Activated B cell treated with CpG ODN at 0.5 μM for 24 hours (primary cell): ENCODE measurements at places on chromosomes 12 and 14. TPM values are rescaled to one million over a fixed set of nuclear protein-coding genes. Genes with fewer than 3 reads are reported as not detected.

Gene NAV3
- total RNA-seq, result not detected in 2 replicates

Gene CELA1
- total RNA-seq, result not detected in 2 replicates

Gene EIF2B2
- 36.6 and 37.2 TPM in 2 replicates for total RNA-seq

Gene GRIN2B
- under 0.01 TPM in 1 of 2 replicates, not detected in the other for total RNA-seq

Gene TIMELESS
- 31.8 and 35.0 TPM in 2 replicates for total RNA-seq

Gene SIX6
- total RNA-seq, result not detected in 2 replicates

Gene TCL1B
- 1.1 and 1.2 TPM in 2 replicates for total RNA-seq

Gene AHNAK2
- not detected in 2 replicates for total RNA-seq

Gene KIF26A
- not detected in 2 replicates for total RNA-seq

DNA sequence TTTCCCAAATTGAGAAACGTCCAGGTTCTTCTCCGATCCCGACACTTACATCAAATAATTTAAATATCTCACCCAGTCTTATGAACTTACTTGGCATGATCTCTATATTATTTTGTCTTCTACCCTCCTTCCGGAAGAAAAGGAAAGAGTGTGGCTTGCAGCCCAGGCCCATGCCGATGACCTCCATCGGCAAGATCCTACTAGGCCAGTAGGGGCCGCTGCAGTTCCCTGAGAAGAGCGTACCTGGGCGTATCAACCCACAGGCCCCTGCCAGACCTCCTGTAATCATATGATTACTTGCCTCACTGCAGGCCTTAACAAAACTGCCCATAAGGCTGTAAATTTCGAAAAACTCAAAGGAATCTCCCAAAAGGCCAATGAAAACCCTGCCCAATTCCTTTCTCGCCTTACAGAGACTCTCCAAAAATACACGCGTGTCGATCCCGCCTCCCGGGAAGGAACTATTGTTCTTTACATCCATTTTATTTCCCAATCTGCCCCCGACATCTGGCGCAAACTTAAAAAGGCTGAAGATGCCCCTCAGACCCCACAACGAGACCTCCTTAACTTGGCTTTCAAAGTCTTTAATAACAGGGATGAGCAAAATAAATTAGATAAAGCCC lies 69.6 kb downstream of the MOK start:
- no peaks in the 10 kb centered on the region for H3K36me3 ChIP-seq
- H3K4me1 ChIP-seq, result no peaks in the 10 kb centered on the region
- no peak overlapping the region for H3K4me3 ChIP-seq
- peak; percentile 52 for DNase-seq
- H3K27me3 ChIP-seq, result no peaks in the 10 kb centered on the region
- H3K27ac ChIP-seq, result no peak overlapping the region

DNA sequence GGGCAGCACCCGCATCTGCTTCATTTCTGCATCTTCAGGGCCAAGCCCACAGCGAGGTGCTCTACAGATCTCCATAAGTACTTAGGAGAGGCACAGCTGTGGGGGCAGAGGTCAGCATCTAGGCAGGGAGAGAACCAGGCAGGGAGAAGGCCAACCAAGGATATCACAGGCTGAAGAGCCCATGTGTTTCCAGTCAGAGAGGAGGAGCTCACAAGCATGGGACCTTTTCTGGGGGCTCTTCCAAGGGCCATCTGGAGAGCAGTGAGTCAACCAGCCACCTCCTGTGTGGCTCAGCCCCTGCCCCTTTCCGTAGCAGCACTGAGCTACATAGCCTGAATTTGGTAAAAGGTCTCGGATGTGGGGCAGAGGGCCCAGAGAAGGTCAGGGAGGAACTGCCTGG lies 78.5 kb downstream of the ARL6IP4 start:
- no peak overlapping the region for H3K27ac ChIP-seq
- no peak for DNase-seq
- no peak overlapping the region for H3K4me3 ChIP-seq
- H3K27me3 ChIP-seq, result no peaks in the 10 kb centered on the region
- peaks cover 55% of the 10 kb centered on the region for H3K4me1 ChIP-seq
- no peaks in the 10 kb centered on the region for H3K36me3 ChIP-seq

DNA sequence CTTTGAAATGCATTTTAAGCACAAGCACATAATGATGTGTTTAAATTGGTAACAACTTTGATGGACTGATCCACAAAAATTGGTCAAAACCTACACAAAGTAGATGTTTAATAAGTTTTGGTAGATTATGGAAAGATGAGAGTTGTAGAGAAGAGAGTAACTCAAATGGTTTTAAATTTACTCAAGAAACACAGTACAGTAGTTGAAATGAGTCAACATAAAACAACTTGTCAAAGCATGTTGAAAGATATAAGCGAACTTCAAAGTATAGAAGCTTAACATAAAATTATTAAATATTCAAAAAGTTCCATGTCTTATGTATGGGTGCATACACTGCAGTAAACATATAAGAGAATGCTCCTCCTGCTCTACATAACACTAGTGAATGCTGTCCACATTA lies 49.4 kb downstream of the KITLG start:
- no peaks in the 10 kb centered on the region for H3K36me3 ChIP-seq
- H3K4me3 ChIP-seq, result no peak overlapping the region
- no peak overlapping the region for H3K27ac ChIP-seq
- DNase-seq, result no peak

GRCh38 chr14:67583711-67584644 lies 16.1 kb downstream of the PIGH start:
- H3K4me3 ChIP-seq, result no peak overlapping the region
- H3K4me1 ChIP-seq, result peaks cover 5% of the 10 kb centered on the region
- H3K36me3 ChIP-seq, result peaks cover 15% of the 10 kb centered on the region
- DNase-seq, result no peak
- no peaks in the 10 kb centered on the region for H3K27me3 ChIP-seq

- peaks cover 8% of the 10 kb centered on the region for H3K4me1 ChIP-seq
- no peak overlapping the region for H3K4me3 ChIP-seq
- no peaks in the 10 kb centered on the region for H3K27me3 ChIP-seq
- H3K27ac ChIP-seq, result no peak overlapping the region
Observed at GRCh38 chr12:109600481-109600880, 26.9 kb downstream of the MVK start.

DNA sequence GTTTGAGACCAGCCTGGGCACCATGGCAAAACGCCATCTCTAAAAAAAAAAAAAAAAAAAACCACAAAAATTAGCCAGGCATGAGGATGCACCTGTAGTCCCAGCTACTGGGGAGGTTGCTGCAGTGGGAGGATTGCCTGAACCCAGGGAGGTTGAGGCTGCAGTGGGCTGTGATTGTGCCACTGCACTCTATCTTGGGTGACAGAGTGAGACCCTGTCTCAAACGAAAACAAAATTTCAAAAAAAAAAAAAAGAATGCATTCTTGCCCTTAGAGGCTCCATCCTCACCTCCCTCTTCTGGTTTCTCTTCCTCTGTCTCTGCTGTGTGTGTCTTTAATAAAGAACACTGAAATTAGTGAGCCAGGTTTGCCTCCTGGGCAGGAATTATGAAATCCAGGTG lies 107.8 kb downstream of the VCPKMT start:
- H3K4me3 ChIP-seq, result peak overlapping the region; percentile 13
- H3K27me3 ChIP-seq, result no peaks in the 10 kb centered on the region
- peaks cover 64% of the 10 kb centered on the region for H3K4me1 ChIP-seq
- no peak for DNase-seq
- peak overlapping the region; percentile 84 for H3K27ac ChIP-seq

DNA sequence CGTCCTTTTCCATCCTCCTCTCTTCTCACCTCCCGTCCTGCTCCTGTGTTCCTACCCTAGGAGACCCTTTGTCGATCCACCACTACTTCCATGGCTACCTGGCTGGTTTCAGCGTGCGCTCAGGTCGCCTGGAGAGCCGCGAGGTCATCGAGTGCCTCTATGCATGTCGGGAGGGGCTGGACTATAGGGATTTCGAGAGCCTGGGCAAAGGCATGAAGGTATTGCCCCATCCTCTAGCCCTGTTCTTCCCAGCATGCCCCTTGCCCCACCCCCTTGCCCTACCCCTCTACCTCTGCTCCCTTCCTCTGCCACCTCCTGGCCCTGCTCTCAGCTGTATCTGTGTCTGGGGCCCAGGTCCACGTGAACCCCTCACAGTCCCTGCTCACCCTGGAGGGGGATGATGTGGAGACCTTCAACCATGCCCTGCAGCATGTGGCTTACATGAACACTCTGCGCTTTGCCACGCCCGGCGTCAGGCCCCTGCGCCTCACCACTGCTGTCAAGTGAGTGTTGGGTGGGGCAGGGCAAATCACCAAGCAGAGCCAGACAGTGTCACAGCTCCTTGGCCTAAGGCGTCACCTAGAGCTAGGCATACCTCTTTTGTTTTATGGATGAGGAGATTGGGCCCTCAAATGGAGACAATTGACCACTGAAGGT lies 12.8 kb downstream of the CLSTN3 start:
- H3K27ac ChIP-seq, result no peak overlapping the region
- H3K27me3 ChIP-seq, result no peaks in the 10 kb centered on the region
- no peaks in the 10 kb centered on the region for H3K4me1 ChIP-seq
- peaks cover 11% of the 10 kb centered on the region for H3K36me3 ChIP-seq
- no peak overlapping the region for H3K4me3 ChIP-seq
- DNase-seq, result no peak

DNA sequence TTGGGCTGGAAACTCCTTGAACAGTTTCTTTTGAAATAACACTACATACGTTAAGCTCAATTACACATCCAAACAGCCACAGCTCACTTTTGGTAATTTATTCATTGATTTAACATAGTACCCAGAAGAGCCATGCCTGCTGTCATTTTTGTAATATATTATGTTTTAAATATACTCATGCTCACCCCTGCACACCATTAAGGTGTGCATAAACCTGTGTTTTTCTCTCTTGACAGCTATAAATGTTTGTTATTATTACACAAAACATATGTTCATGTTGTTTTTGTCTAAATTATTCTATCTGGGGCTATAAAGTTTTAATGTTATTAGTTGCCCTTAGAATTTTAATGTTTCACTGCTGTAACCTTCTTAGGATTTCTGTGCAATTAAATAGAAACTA lies 296.1 kb downstream of the AKAP6 start:
- H3K27me3 ChIP-seq, result peaks cover 1% of the 10 kb centered on the region
- no peak overlapping the region for H3K27ac ChIP-seq
- no peak for DNase-seq
- no peak overlapping the region for H3K4me3 ChIP-seq
- H3K36me3 ChIP-seq, result no peaks in the 10 kb centered on the region
- H3K4me1 ChIP-seq, result peaks cover 3% of the 10 kb centered on the region

- H3K27ac ChIP-seq, result no peak overlapping the region
- H3K4me3 ChIP-seq, result no peak overlapping the region
- peaks cover 14% of the 10 kb centered on the region for H3K4me1 ChIP-seq
- no peaks in the 10 kb centered on the region for H3K27me3 ChIP-seq
Observed at GRCh38 chr14:61533513-61534255, 161.6 kb upstream of the HIF1A start.

- H3K27me3 ChIP-seq, result no peaks in the 10 kb centered on the region
- H3K36me3 ChIP-seq, result peaks cover 68% of the 10 kb centered on the region
- peaks cover 5% of the 10 kb centered on the region for H3K4me1 ChIP-seq
- no peak overlapping the region for H3K27ac ChIP-seq
- DNase-seq, result no peak
Observed at GRCh38 chr14:58356268-58356667, 39.5 kb upstream of the TOMM20L start.

DNA sequence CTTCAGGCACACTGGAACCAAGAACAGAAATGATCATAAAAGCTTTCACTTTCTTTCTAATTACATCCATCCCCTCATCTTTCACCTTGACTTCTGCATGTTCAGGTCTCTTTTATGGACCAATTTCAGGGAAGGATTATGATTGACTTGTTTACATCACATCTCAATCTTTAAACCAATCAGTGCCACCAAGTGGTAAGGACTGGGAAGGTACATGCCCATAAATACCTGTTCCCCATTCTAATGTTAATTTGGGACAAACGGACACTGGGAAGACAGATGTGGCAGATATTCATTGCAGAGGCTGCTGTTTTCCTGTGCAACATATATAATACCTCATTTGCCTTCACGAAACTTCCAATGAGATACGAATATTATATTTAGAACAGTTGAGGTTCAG lies 978.1 kb downstream of the GALC start:
- DNase-seq, result no peak
- H3K4me3 ChIP-seq, result no peak overlapping the region
- H3K4me1 ChIP-seq, result no peaks in the 10 kb centered on the region

DNA sequence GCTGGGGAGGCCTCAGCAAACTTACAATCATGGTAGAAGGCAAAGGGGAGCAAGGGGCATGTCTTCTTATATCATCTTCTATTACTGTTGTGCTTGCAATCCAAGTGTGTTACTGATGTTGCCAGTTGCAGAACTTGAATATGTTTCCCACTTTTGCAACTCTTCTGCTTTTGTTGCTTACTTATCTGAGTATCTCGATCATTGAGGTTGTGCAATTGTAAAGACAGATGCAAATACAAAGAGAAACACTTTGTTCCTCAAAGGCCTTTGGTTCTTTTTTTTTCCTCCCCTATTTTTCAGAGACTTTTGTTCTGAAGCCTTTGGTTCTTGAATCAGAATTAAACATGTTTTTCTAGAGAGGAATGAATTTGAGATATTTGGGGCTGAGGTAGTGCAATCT lies 3.7 kb upstream of the COX8C start:
- H3K27me3 ChIP-seq, result no peaks in the 10 kb centered on the region
- no peak overlapping the region for H3K27ac ChIP-seq
- peaks cover 6% of the 10 kb centered on the region for H3K4me1 ChIP-seq
- DNase-seq, result no peak
- no peak overlapping the region for H3K4me3 ChIP-seq

DNA sequence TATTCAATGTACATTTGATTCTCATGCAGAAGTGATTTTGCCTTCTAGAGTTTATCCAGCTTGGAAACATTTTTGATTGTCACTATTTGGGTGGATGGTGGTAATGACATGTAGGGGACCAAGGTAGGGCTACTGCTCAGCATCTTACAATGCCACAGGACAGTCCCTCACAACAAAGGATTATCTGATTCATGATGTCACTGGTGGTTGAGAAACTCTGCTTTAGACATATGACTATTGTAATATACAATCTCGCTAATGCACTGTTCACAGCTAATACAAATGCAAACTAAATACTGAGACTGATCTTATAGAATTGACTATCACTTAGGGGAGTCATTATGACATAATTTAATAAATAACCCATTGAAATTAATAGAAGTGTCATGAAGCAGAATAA lies 60.4 kb upstream of the BTG1 start:
- peaks cover 28% of the 10 kb centered on the region for H3K4me1 ChIP-seq
- H3K4me3 ChIP-seq, result no peak overlapping the region
- no peaks in the 10 kb centered on the region for H3K27me3 ChIP-seq
- H3K36me3 ChIP-seq, result no peaks in the 10 kb centered on the region
- H3K27ac ChIP-seq, result no peak overlapping the region

GRCh38 chr12:75890141-75890540 lies 141.4 kb downstream of the PHLDA1 start:
- no peak overlapping the region for H3K4me3 ChIP-seq
- no peak for DNase-seq
- no peak overlapping the region for H3K27ac ChIP-seq
- no peaks in the 10 kb centered on the region for H3K4me1 ChIP-seq

- no peak overlapping the region for H3K27ac ChIP-seq
- no peaks in the 10 kb centered on the region for H3K4me1 ChIP-seq
- H3K27me3 ChIP-seq, result no peaks in the 10 kb centered on the region
- no peaks in the 10 kb centered on the region for H3K36me3 ChIP-seq
- DNase-seq, result no peak
- no peak overlapping the region for H3K4me3 ChIP-seq
Observed at GRCh38 chr12:19186722-19187661, 57.5 kb downstream of the PLEKHA5 start.

- peaks cover 4% of the 10 kb centered on the region for H3K36me3 ChIP-seq
- DNase-seq, result no peak
- peaks cover 21% of the 10 kb centered on the region for H3K4me1 ChIP-seq
Observed at GRCh38 chr12:54377797-54378515, 6.6 kb downstream of the ZNF385A start.
